Activated T-helper 17 cell treated with anti-CD3 and anti-CD28 coated beads, Interleukin-2, amount 50 U/mL, for 72 hours (primary cell): ENCODE measurements at places on chromosomes 11 and 22. TPM values are rescaled to one million over a fixed set of nuclear protein-coding genes. Genes with fewer than 3 reads are reported as not detected.

Gene TMEM45B
- 4.4 TPM for total RNA-seq

Gene FXYD2
- not detected for total RNA-seq

Gene VSIG10L2
- not detected for total RNA-seq

Gene HMBS
- 15.7 TPM for total RNA-seq

Gene TREH
- not detected for total RNA-seq

Gene ZNRF3
- total RNA-seq, result 0.26 TPM

Gene TRPM5
- total RNA-seq, result not detected

Gene CBLIF
- not detected for total RNA-seq

Gene SLC15A3
- total RNA-seq, result 1.0 TPM

Gene YPEL4
- total RNA-seq, result 1.5 TPM

Gene BIRC3
- 355 TPM for total RNA-seq

Gene RIC3
- 11.5 TPM for total RNA-seq

Gene ANKK1
- total RNA-seq, result 0.67 TPM

Gene OR52A1
- not detected for total RNA-seq

Gene CD3G
- 140 TPM for total RNA-seq

Gene KLHL35
- total RNA-seq, result 0.50 TPM

Gene OR8J3
- total RNA-seq, result not detected

Gene APOL5
- not detected for total RNA-seq

Gene C1QTNF5
- not detected for total RNA-seq

Gene UPK3A
- total RNA-seq, result not detected

Gene LDHAL6A
- not detected for total RNA-seq

Gene RAPSN
- total RNA-seq, result 1.7 TPM

Gene OR4D5
- not detected for total RNA-seq

Gene CCDC116
- total RNA-seq, result 0.29 TPM

Gene RIMBP3B
- total RNA-seq, result 0.39 TPM

Gene PIWIL4
- total RNA-seq, result 1.1 TPM

Gene KCNQ1OT1
- total RNA-seq, result 0.24 TPM

Gene BUD13
- 22.0 TPM for total RNA-seq

Gene LIF
- total RNA-seq, result 300 TPM

Gene BLID
- not detected for total RNA-seq

Gene POU2F3
- total RNA-seq, result 0.13 TPM

Gene HEPN1
- not detected for total RNA-seq

Gene FGF3
- total RNA-seq, result not detected

Gene SREBF2
- total RNA-seq, result 126 TPM

Gene SLN
- not detected for total RNA-seq

Gene UBASH3B
- total RNA-seq, result 7.0 TPM

Gene GRK3
- total RNA-seq, result 5.8 TPM
